ENCODE measurements at places on chromosomes 3 and 15.

DNA sequence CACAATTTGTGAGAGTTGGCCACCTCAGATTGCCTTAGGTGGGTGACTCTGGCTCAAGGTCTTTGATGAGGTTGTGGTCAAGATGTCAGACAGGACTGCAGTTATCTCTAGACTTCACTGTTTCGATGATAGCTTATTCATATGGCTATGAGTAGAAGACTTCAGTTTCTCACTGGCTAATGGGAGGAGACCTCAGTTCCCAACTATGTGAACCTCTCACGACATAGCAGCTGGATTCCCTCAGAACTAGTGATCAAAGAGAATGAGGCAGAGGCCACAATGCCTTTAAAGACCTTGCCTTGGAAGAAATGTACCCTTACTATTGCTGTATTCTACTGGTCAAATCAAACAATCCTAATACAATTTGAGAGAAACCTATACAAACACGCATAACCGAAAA, 607.5 kb upstream of the ROBO2 start:
- no peak for DNase-seq

DNA sequence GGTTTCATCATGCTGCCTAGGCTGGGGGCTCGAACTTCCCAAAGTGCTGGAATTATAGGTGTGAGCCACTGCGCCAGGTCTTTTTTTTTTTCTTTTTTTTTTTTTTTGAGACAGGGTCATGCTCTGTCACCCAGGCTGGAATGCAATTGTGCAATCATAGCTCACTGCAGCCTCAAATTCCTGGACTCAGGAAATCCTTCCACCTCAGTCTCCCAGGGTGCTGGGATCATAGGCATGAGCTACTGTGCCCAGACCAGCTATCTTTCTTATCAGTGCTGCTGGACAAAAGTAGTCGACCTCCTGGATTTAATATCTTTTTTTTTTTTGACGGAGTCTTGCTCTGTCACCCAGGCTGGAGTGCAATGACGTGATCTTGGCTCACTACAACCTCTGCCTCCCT, 60.8 kb downstream of the TFDP2 start:
- no peak for DNase-seq

- no peak for DNase-seq
These were observed 36.5 kb upstream of the GALNT15 start for GRCh38 chr3:16137977-16138376.

- DNase-seq: no peak
These were observed 7.0 kb downstream of the RASL12 start for GRCh38 chr15:65060641-65061397.

DNA sequence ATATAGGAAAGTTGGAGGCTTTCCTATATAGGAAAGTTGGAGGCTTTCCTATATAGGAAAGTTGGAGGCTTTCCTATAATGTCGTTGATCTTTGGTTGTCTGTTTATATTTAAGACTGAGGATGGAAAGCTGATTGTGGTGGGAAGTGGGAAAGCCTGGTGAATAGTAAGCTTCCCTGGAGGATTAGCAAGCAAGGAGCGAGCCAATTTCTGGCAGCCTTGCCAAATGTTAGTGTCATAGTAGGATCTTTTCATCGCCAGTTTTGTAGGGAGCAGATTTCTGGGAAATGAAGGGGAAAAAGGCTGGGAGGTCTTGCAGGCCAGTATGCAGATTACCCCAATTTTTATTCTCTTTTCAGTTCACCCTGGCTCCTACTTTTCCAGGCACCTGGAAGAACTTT, 39.9 kb upstream of the CCNL1 start:
- DNase-seq: no peak

GRCh38 chr3:180881065-180881801, 31.2 kb upstream of the FXR1 start:
- DNase-seq: no peak

GRCh38 chr3:22121068-22121701, 370.2 kb upstream of the ZNF385D start:
- DNase-seq: no peak

- DNase-seq: no peak
These were observed 1008.8 kb downstream of the ROBO2 start for GRCh38 chr3:78048698-78049097.

- DNase-seq: no peak
These were observed 8.5 kb downstream of the LIPC start for GRCh38 chr15:58440158-58440910.

DNA sequence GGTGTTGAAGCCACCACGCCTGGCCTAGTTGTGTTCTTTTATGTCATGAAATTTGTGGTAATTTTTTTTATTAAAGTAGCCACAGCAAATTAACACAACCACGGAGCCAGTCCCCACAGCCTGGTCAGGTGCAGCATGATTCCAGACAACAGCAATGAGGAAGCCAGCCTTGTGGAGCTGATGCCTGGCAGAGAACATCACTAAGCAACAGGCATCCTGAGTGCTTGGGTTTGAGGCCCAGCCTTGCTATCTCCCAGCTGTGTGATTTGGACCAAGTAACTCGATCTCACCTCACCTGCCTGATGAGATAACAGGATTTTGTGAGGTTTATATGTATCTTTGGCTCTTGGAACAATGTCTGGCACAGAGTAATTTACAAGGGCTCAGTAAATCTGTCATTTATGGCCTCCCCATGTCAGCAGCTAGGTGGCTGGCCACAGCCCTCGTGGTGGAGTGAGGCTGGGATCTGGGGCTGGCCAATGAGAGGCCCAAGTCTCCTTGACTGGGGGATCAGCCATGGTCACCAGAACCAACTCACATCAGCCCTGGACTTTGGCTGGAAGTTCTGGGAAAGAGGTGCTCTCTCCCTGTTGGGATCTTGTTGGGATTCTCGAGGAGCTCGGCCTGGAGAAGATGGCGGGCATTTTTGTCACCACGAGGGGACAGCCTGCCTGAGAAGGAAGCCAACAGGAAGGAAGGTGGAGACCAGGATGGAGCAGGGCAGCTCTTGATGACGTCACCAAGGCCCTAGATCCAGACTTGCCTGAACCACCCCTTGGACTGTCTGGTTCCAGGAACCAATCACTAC, 22.8 kb upstream of the FLNB start:
- no peak for DNase-seq

GRCh38 chr15:92273723-92274122, 120.0 kb upstream of the ST8SIA2 start:
- DNase-seq: no peak

DNA sequence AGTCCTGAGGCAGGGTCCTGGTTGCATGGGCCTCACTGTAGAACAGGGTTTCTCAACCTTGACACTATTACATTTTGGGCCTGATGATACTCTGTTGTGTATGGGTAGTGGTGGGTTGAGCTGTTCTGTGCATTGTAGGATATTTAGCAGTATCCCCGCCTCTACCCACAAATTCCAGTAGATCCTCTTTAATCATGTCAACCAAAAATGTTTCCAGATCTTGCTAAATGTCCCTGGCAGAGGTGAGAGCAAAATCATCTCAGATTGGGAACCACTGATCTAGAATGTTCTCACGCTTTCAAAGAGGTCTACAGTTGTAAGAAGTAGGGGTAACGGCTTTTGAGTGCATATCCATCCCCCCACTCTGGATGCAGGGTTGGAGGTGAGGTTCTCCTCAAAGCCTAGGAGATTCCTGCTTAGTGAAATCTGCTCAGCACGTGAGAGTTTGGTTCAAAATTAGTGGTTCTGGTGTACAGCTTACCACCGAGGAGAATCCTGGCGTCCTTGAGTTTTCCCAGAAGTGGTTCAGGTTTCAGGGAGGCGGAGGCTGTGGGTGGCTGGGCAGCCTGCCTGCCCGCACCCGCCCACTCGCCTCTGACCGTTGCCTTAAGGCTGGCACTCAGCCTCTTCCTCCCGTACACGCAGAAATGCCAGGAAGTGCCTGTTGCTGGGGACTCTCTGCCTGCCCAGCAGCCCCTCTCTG, 5.3 kb downstream of the ACVR2B start:
- no peak for DNase-seq

GRCh38 chr3:38579551-38580449, 69.7 kb downstream of the SCN5A start:
- no peak for DNase-seq

- DNase-seq: no peak
These were observed 1.2 kb upstream of the C3orf70 start for GRCh38 chr3:185153861-185154629.

DNA sequence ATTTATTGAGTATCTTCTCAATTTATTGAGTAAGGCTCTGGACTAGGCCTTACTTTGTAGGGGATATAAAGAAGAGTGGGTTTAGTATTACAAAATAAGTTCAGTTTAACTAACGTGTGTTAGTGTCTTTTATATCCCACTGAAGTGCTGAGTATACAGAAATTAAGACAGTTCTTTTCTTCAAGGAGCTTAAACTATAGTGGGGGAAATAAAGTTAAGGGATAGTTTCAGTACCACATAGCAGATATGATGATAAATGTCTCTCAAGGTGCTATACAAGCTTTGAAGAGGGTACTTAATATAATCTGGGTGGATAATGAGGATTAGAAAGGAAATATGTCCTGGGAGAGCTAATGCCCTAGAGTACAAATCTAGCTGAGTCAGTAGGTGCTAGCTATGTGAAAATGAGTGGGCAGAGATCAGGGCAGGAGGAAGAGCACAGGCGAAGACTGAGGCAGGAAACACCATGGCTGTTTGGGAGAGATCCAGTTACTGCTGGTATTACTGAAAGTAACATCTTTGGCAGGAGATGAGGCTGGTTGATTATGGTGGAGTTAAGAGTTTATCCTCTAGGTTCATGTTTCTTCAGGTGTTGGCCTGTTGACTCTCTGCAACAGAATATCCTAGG, 46.0 kb downstream of the TEX9 start:
- no peak for DNase-seq

DNA sequence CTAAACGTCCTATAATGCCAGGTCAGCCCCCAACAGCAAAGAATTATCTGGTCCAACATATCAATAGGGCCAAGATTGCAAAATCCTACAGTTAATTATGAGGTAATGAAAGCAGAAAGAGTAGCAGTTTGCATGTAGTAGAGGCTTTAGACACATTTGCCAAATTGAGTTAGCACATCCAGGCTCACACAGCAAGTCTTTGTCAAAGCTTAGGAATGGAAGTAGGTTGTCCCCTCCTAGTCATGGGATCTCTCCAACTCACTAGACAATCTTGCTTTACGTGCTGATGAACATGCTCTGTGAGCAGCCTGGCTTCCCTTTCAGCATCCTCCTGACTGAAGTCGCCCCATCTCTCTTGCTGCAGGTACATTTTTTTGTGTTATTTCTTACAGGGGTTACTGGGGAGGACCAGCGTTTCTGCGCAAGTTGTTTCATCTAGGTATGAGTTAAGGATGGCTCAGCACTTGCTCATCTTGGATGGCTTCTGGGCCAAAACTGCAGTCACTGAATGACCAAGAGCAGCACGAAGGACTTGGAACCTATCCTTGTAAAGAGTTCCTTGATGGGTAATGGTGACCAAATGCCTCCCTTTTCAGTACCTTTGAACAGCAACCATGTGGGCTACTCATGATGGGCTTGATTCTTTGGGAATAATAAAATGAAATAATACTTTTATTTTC, 55.9 kb downstream of the SQOR start:
- DNase-seq: no peak

DNA sequence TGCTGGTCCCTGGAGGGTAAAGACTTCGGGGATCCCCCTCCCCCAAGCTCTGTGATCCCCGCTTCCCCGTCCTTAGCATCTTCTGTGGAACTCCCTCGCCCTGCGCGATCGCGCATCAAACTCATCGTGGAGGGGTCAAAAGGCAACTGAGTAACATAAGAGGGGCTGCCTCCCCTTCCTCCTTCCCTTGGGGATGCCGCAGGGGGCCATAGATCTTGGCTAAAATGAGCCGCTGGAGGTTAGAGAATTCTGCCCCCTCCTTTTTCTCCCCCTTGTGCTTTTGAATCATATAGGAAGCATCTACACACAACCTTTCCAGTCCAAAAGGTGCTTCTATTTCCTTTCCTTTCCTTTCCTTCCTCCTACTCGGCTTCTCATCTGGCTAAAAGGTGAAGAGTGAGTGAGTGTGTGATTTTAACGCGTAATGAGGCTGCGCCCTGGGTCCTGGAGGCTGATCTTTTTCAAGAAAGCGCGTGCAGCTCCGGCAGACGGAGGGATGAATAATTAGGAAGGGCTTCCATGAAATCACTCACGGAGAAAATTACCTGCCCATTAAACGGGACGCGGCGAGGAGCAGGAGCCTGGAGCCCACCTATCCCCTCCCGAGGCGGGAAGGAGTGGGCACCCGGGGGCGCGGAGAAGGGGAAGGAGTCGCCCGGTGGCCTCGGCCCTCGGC, 831 bp upstream of the ROBO2 start:
- no peak for DNase-seq

GRCh38 chr15:96115642-96116041, 214.9 kb upstream of the NR2F2 start:
- no peak for DNase-seq

DNA sequence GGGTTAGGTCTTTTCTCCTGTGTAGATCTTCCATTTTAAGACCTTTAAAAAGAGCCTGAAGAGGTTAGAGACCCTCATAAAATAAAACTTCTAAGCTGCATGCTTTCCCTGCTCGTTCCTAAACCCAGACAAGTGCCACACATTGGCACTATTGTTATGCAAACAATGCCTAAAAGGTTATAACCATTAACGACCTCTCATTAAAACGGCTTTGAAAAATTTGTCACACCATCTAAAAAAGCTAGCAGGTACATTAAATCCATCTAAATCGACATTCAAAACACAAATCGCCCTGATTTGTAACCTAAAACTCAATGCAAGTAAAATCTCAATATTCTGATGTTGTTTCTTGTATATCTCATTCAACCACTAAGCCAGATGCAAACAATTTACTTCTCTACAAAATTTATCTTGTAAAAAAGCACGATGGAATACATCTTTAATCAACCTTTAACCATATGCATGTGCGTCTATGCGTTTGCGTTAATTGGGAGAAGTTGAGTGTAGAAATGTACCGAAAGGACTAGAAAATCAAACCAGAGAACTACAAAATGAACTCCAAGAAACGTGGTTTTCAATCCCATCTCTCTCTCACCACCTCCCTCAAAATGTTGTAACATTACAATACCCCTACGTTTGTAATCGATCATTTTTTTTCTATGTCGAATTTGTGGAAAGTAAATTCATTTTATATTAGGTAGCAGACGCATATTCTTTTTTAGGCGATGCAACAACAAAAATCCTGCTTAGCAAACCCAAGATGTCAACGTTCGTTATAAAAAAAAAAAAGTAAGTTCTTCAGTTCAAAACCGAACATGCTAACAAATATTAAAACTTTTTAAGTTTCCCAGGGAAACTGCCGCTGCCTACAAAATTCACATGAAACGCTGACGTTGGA, 1.2 kb downstream of the ALDH1A2 start:
- DNase-seq: no peak

- peak; percentile 15 for DNase-seq
These were observed 35.3 kb downstream of the CAPN7 start for GRCh38 chr3:15241341-15241740.

- DNase-seq: no peak
These were observed 31.8 kb upstream of the RYR3 start for GRCh38 chr15:33278816-33279612.

- no peak for DNase-seq
These were observed 12.8 kb downstream of the CHST2 start for GRCh38 chr3:143132246-143132980.
